ENCODE measurements at places on chromosomes 3 and 15. TPM values are rescaled to one million over a fixed set of nuclear protein-coding genes. Genes with fewer than 3 reads are reported as not detected.

Gene CCR8
- polyA plus RNA-seq, result 0.10 TPM

Gene UROC1
- not detected for polyA plus RNA-seq

Gene PCSK6
- 7.8 TPM for polyA plus RNA-seq

DNA sequence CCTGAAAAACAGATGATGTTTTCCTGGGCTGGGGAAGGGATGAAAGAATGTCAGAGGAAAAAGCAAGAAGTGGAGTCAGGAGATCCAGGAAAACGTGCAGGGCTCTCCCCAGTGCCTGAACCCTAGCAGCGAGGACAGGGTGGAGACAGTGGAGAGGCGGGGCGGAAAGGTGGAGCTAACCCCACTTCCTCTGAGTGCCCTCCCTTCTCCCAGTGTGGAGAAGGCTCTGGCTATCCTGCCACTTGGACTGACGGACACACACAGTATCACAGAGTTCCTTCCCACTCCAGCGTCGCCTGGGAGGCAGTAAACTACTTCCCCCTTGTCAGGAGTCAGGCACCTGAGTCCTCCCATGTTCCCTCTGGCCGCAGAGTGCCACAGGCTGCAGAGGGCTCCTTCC, 125.3 kb upstream of the CHRNA7 start:
- no peak for DNase-seq

- DNase-seq, result no peak
Observed at GRCh38 chr3:79187426-79187825, 580.4 kb downstream of the ROBO1 start.

Measured in muscle of leg (tissue), 16 donors.